ENCODE measurements at places on chromosomes 1 and 21. TPM values are rescaled to one million over a fixed set of nuclear protein-coding genes. Genes with fewer than 3 reads are reported as not detected.
A peak's percentile ranks its signal among the peaks of the same experiment; 100 is the strongest.

DNA sequence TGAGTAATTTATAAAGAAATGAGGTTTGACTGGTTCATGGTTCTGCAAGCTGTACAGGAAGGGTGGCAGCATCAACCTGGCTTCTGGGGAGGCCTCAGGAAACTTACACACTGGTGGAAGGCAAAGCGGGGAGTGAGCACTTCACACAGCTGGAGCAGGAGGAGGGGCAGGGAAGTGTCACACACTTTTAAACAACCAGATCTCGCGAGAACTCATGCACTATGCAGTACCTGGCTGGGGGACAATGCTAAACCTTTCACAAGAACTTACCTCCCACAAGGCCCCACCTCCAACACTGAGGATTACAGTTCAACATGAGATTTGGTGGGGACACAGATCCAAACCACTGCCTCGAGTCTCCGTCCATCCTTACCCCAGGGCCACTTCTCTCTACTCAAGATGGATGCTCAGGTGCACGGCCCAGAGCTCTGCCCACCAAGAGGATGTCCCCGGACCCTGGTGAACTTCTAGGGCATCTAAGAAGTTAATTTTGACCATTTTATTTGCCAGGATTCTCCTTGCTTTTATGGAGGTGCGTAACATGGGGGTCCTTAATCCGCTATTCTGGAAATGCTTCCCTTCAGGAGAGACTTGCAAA, 22.7 kb upstream of the ACTRT2 start:
- H3K4me1 ChIP-seq = no peaks in the 10 kb centered on the region
- DNase-seq = no peak
- H3K27ac ChIP-seq = no peak overlapping the region
- H3K27me3 ChIP-seq = no peaks in the 10 kb centered on the region

DNA sequence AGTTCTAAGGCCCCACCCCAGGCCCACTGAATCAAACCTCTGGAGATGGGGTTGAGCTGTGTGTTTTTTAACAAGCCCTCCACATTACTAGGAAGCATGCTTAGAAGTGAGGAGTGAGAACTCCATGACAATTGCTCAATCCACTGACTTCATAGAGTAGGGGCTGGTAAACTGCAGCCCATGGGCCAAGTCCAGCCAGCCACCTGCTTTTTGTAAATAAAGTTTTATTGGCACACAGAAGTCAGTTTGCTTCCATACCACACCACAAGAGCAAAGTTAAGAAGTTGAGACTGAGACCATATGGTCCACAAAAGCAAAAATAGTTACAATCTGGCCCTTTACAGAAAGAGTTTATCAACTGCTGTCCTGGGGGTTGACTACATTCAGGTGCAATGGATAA, 309.2 kb downstream of the SETD4 start:
- no peak overlapping the region for H3K4me3 ChIP-seq
- no peak overlapping the region for H3K27ac ChIP-seq
- H3K36me3 ChIP-seq = no peaks in the 10 kb centered on the region
- no peaks in the 10 kb centered on the region for H3K27me3 ChIP-seq
- no peaks in the 10 kb centered on the region for H3K4me1 ChIP-seq
- no peak for DNase-seq

C1QA gene
- 238 TPM for total RNA-seq

GRCh38 chr1:25987951-25988350, 9.9 kb downstream of the PAFAH2 start:
- H3K4me3 ChIP-seq = no peak overlapping the region
- H3K36me3 ChIP-seq = peaks cover 22% of the 10 kb centered on the region
- no peaks in the 10 kb centered on the region for H3K4me1 ChIP-seq
- no peak overlapping the region for H3K27ac ChIP-seq
- DNase-seq = no peak
- no peaks in the 10 kb centered on the region for H3K27me3 ChIP-seq

GRCh38 chr1:18501833-18502232, 21.1 kb downstream of the KLHDC7A start:
- no peak overlapping the region for H3K27ac ChIP-seq
- DNase-seq = no peak
- H3K4me1 ChIP-seq = no peaks in the 10 kb centered on the region
- no peak overlapping the region for H3K4me3 ChIP-seq

GRCh38 chr1:238546118-238546517, 655.4 kb upstream of the ZP4 start:
- H3K4me3 ChIP-seq = no peak overlapping the region
- no peaks in the 10 kb centered on the region for H3K4me1 ChIP-seq
- DNase-seq = no peak
- H3K27ac ChIP-seq = no peak overlapping the region
- no peaks in the 10 kb centered on the region for H3K27me3 ChIP-seq
- no peaks in the 10 kb centered on the region for H3K36me3 ChIP-seq

DNA sequence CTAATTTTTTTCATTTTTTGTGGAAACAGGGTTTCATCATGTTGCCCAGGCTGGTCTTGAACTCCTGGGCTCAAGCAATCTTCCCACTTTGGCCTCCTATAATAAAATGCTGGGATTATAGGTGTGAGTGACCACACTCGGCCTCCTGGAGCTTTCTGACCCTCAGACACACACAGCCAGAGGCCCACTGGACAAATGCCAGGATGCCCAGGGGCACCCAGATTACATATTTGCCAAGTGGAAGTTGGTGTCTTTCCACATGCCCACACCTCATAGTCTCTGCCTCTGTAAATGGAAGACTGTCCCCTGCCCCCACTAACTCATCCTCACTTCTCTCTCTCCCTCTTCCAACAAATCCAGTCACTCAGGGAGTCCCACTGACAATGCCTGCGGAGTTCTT, 63.4 kb upstream of the LRP8 start:
- H3K4me1 ChIP-seq = no peaks in the 10 kb centered on the region
- no peak for DNase-seq
- no peaks in the 10 kb centered on the region for H3K27me3 ChIP-seq

- peaks cover 4% of the 10 kb centered on the region for H3K4me1 ChIP-seq
- no peaks in the 10 kb centered on the region for H3K36me3 ChIP-seq
- H3K4me3 ChIP-seq = no peak overlapping the region
Measured at GRCh38 chr1:113442131-113442530, 51.8 kb downstream of the MAGI3 start.

GRCh38 chr1:26287033-26287711, 7.3 kb downstream of the SH3BGRL3 start:
- no peak for DNase-seq
- H3K4me1 ChIP-seq = peaks cover 5% of the 10 kb centered on the region
- H3K36me3 ChIP-seq = no peaks in the 10 kb centered on the region
- no peak overlapping the region for H3K4me3 ChIP-seq
- H3K27me3 ChIP-seq = no peaks in the 10 kb centered on the region

GRCh38 chr1:55301912-55302311, 86.7 kb upstream of the USP24 start:
- peak; percentile 6 for DNase-seq
- no peaks in the 10 kb centered on the region for H3K27me3 ChIP-seq
- no peaks in the 10 kb centered on the region for H3K36me3 ChIP-seq
- H3K4me3 ChIP-seq = no peak overlapping the region
- no peaks in the 10 kb centered on the region for H3K4me1 ChIP-seq

- peak overlapping the region; percentile 72 for H3K27ac ChIP-seq
- H3K4me3 ChIP-seq = no peak overlapping the region
- H3K4me1 ChIP-seq = peaks cover 50% of the 10 kb centered on the region
- no peaks in the 10 kb centered on the region for H3K36me3 ChIP-seq
- peak; percentile 86 for DNase-seq
Measured at GRCh38 chr1:3219005-3219790, 150.2 kb downstream of the PRDM16 start.

DNA sequence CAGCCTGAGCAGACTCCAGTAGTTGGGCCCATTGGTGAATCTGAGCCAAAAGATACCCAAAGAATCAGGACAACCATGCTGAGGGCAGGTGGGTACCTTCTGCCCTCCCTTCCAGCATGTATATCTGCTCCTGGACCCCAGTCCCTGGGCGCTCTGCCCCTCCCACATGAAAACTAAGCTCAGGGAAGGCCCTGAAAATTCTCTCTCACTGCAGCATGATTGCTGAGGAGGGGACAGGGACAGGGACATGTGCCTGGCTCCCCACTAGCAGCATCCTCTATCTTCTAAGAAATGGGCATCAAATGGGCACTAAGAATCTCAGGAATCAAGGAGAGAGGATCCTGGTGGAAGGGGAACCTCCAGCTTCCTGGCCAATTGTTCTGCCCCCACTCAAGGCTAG, 446.0 kb downstream of the MATN1 start:
- no peak for DNase-seq
- H3K27me3 ChIP-seq = no peaks in the 10 kb centered on the region
- H3K27ac ChIP-seq = no peak overlapping the region
- H3K36me3 ChIP-seq = no peaks in the 10 kb centered on the region
- H3K4me3 ChIP-seq = no peak overlapping the region

LCK gene
- total RNA-seq = 10.3 TPM

DNA sequence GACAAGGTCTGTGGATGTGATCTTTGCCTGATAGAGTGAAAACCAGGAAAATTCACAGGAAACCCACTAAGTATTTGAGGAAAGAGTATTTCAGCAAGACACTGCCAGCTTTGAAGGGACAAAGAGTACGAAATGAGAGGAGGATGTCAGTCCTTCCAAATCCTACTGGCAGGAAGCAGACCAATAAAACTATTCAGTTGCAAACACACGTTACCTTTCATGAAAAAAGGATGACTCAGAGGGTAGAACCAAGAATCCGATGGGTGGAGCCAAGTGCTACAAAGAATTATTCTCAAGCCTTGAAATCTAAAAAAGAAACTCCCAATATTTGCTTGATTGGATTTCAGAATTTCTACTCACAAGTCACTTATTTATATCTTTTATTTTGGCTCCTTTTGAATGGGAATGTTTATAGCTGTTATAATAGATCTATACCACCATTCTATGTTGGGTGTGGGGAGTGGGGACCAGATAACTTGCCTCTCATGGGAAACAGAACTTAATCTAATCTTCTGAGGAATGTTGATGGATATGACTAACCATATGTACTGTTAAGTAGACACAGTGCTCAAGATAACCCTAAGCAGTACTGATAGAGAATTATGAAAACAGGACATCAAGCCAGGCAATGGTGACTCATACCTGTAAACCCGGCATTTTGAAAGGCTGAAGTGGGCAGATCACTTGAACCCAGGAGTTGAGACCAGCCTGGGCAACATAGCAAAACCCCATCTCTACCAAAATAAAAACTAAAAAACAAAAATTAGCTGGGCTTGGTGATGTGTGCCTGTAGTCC, 19.3 kb upstream of the HEATR1 start:
- no peak overlapping the region for H3K27ac ChIP-seq
- H3K36me3 ChIP-seq = no peaks in the 10 kb centered on the region

CD53 gene
- total RNA-seq = 70.9 TPM

- no peaks in the 10 kb centered on the region for H3K4me1 ChIP-seq
- H3K36me3 ChIP-seq = peaks cover 90% of the 10 kb centered on the region
- no peak overlapping the region for H3K4me3 ChIP-seq
- no peak overlapping the region for H3K27ac ChIP-seq
- no peaks in the 10 kb centered on the region for H3K27me3 ChIP-seq
Measured at GRCh38 chr1:43421976-43422750, 31.6 kb downstream of the HYI start.
